ENCODE measurements at places on chromosomes 1 and 21. TPM values are rescaled to one million over a fixed set of nuclear protein-coding genes. Genes with fewer than 3 reads are reported as not detected.

DNA sequence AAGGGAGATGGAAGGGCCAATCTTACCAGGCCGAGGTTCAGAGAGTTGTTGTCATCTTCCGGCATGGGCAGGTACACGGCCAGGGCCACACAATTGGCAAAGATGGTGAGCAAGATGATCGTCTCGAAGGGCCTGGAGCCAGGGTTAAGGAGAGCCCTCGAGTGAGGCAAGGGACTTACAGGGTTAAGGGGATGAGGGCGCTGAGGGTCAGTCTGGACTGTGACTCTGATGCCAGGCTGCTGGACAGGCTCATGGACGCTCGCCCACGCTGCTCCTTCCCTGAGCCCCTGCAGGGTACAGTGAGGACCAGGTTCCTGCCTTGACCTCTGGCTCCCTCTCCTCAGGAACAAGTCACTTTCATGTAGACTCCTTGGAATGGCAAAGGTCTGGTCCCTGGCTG is 2.1 kb downstream of the CACNA1S start:
- DNase-seq: no peak

- no peak for DNase-seq
Observed at GRCh38 chr1:43021547-43022474, 63.1 kb upstream of the SLC2A1 start.

DNA sequence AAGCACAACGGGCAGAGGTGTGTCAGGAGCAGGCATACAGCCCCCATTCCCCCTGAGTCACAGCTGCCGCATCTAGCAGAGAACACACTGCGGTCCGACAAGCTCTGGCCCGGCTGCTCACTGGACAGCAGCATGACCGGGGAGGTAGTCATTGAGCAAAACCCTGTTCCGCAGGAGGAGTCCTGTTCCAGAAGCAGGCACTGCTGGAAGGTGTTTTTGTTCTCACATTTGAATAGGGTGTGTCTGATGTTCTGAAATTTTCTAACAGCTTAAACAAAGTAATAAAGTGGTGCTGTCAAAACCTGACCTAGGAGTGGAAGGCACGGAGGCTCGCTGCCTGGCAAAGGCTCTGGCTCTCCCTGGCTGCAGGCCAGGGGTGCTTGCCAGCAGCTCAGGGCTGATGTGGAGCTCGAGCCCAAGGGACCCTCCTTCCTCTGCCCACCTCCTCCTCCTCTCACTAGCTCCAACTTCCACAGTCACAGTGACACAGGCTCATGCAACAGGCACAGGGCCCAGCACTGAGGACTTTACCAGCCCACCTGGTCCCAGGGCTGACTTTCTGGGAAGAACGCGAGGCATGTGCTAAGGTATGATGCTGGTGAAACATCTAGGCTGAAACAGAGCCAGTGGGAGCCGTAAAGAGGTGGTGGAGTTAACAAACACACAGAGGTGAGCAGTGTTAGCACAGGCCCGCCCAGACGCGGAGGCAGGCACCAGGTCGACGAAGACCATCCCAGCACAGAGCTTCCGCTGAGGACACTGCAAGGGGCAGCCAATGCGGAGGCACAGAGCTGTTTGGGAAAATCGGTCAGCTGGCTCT is 118.6 kb upstream of the IFFO2 start:
- DNase-seq: no peak

- no peak for DNase-seq
Observed at GRCh38 chr1:9058465-9058864, 11.0 kb downstream of the SLC2A5 start.

KIF17 gene
- 2.0 TPM for total RNA-seq

MYOG gene
- total RNA-seq: 12.7 TPM

SPRR2G gene
- total RNA-seq: not detected

TRAF3IP3 gene
- 1.4 TPM for total RNA-seq

Measured in urinary bladder (tissue), 4 donors.